Effector memory CD4-positive, alpha-beta T cell (primary cell): ENCODE measurements at places on chromosomes 4 and X.

GRCh38 chrX:53084863-53085262 is 2.7 kb downstream of the TSPYL2 start:
- DNase-seq: no peak

- no peak for DNase-seq
Observed at GRCh38 chrX:13898083-13898482, 81.2 kb upstream of the GPM6B start.

GRCh38 chr4:169201222-169202144 is 69.3 kb downstream of the SH3RF1 start:
- no peak for DNase-seq

GRCh38 chr4:119730671-119730950 is 102.0 kb upstream of the PDE5A start:
- no peak for DNase-seq

- DNase-seq: no peak
Observed at GRCh38 chrX:44669626-44670025, 127.0 kb upstream of the FUNDC1 start.
